ENCODE measurements at places on chromosomes 4 and X.

- no peak for DNase-seq
Measured at GRCh38 chrX:133555782-133556458, 140.6 kb upstream of the GPC4 start.

DNA sequence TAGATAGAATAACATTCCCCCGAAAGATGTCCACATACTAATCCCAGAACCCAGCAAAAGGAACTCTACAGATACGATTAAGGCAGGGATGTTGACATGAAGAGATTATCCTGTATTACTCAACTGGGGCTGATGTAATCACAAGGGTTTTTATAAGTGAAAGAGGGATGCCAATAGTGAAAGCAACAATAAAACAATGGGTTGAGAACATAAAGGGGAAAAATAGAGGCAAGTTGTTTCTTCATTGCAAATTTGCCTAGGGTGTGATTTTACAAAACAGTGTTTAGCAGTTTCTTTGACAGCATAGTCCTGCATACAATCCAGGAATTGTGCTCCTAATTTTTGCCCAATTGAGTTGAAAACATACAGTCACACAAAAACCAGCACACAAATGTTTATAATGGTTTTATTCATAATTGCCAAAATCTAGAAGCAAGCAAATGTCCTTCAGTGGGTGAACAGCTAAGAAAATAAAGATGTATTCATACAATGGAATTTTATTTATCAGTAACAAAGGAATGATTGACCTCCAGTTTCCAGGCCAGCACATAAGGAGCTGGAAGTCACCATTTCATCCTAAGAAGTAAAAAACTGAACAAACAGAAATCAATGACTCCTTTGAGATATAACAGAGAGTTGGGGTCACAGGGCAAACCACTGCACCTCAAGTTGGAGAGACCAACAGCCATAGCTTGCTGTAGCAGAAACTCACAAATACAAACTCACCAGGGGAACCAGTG is 107.2 kb downstream of the CENPC start:
- DNase-seq: no peak

GRCh38 chrX:110081320-110081719 is 78.4 kb downstream of the TMEM164 start:
- no peak for DNase-seq

DNA sequence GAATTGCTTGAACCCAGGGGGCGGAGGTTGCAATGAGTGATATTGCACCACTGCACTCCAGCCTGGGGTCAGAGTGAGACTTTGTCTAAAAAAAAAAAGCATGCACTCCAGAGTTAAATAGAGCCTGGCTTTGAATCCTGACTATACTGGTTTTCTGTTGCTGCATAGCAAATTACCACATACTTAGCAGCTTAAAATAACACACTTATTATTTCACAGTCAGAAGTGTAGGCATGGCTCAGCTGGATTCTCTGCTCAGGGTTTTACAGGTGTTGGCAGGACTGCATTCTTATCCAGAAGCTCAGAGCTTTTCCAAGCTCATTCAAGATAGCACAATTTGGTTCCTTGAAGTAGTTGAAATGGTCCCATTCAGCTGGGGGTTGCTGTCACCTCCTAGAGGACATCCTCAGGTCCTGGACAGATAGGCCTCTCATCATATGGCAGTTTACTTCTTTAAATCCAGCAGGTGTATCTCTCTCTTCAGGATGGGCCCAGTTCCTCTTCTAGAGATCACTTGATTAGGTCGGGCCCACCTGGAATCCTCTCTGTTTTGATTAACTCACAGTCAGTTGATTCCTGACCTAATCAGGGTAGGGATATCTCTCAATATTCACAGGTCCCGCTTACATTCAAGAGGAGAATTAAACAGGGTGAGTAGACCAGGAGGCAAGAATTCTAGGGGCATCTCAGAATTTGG is 26.8 kb downstream of the DOCK11 start:
- DNase-seq: no peak

DNA sequence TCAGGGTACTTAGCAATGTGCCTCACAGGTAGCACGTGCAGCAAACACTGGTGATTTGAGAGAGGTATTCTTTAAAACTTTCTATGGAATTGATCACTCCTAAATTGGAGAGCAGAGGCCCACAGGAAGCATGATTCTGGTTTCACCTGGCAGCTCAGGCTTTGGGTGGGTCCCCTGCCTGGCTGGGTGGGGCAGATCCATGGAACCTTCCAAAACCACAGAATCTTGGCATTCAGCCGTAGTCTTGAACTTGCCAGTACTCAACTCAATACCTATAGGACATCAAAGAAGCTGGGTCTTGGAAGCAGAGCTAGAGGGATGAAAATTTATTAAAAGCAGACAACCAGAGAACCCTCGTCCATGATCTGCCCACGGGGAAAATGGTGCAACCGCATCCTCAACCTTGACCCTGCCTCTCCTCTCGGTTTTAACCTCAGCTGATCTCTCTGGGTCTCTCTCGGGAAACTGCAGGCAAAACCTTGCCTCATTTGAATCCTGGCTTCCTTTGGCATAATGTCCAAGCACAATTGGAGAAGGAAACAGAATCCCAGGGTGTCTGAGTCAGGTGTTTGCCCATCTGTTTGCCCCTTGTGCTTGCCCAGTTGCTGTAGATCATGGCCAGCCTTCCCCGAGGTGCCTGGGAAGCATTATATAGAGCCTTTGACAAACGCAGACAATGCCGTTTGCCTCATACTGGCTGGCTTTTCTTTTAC is 22.9 kb downstream of the OTOP1 start:
- no peak for DNase-seq

DNA sequence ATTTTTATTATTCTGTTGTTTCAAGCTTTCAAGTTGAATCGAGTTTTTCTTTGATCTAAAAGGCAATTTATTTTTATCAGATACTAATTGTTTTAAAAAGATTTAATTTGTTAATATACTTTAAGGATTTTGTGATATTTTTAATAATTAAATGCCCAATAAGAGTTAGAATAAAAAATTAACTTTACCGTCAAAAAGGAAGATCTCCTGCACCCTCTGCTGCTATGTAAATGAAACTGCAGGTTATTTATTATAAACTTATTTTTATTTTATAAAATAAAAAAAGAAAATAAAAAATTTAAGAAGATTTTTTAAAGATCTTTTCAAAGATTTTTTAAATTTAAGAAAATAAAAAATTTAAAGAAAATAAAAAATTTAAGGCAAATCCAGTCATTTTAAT is 166.1 kb downstream of the CCSER1 start:
- no peak for DNase-seq

- DNase-seq: no peak
Measured at GRCh38 chr4:126411047-126411446, 1096.3 kb downstream of the FAT4 start.

DNA sequence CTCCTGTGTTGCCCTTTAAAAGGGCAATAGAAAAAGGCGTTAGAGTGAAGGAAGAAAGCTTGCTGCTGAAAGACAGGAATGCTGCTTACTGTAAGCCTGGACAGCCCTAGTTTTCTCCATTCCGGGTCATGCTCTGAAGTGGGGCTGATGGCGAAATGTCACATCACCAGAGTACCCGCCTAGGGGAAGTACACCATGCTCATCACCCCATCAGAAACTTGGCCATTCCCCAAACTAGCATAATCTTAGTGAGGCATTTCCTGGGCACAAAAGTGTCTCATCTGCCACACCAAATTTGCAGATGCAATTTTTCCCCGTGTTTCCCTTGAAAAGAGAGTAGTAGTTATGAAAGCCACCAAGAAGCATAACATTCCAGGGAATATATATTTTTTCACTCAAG is 47.8 kb upstream of the CAMK2D start:
- no peak for DNase-seq

GRCh38 chr4:39032218-39033085 is at the start of gene TMEM156:
TMEM156 (minus strand) TSS chr4:39032409; CDS start chr4:39032313, 96 bp downstream.
- DNase-seq: peak; percentile 5

DNA sequence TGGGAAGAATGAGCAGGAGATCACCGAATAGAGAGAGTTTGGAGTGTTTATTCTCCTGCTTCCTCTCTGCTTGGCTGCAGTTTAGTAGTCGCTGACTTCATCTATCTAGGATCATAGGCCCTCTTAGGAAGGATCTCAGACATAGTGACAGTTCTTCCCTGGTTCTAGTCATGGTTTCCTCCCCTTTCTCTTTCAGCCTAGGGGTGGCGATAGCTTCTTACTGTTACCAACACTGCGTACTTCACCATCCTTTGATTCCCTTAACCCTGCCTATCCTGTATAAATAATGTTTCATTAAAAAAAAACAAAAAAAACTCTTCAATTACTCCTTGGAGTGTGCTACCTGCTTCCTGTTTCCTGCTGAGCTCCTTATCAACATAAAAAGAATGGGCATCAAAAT is 103.8 kb downstream of the DDX53 start:
- no peak for DNase-seq

DNA sequence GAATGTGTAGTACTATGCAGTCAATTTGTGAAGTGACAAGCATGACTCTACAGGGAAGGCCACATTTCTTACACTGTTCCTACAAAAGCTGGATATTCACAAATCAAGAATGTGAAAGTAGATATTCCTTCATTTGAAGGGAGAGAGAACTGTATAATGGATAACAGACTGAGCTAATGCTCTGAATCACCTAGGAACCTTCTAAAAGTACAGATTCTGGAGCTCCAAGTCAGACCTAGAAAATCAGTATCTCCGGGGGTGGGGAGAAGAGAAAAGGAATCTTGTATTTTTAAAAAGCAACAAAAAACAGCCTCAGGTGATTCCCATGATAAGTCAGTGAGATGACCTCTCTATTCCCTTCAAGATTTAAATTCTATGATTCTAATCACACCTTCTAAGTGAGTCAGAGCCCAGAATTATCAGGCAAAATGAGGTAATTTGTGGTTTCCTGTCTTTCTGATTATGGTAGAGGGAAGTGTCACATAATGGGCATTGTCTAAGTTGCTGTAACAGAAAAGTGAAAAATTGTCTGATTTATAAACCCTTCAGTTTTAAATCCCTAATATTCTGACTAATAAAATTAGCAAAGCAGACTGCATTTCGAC is 80.9 kb downstream of the IL21 start:
- no peak for DNase-seq

GRCh38 chrX:119687661-119688413 is 5.1 kb downstream of the SEPTIN6 start:
- DNase-seq: no peak

DNA sequence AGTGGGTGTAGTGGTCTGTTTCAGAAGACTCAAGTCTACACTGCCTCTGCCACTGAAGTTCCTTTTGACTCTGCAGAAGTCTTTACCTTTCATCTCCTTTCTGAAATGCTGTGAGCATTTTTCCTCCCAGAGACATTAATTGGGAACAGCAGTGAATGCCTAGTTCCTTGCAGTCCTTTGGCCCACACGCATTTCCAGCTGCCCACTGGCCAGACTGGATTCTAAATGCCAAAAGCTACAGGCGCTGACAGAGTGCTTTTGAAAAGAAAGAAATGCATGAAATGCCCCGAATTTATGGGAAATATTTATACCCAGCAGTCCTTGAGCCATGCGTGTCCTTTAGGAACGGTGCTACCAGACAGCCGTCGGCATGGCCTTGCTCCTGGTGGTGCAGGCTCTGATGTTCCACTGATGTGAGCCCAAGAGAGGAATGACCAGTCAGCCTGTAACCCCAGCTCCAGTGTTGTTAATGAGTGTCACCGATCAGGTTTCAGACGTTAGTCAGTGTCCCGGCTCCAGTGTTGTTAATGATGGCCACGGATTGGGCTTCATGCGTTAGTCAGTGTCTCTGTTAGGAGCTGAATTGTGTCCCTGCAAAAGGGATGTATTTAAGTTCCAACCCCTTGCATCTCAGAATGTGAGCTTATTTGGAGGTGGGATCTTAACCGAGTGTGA is 132.6 kb downstream of the TBL1X start:
- no peak for DNase-seq

GRCh38 chr4:67019686-67020437 is 525.4 kb downstream of the CENPC start:
- DNase-seq: no peak

GRCh38 chrX:135477576-135477975 is 42.9 kb upstream of the INTS6L start:
- DNase-seq: peak; percentile 35
